ENCODE measurements at places on chromosomes 5 and 9.

GRCh38 chr5:155912291-155912690, 414.7 kb upstream of the SGCD start:
- DNase-seq: no peak

DNA sequence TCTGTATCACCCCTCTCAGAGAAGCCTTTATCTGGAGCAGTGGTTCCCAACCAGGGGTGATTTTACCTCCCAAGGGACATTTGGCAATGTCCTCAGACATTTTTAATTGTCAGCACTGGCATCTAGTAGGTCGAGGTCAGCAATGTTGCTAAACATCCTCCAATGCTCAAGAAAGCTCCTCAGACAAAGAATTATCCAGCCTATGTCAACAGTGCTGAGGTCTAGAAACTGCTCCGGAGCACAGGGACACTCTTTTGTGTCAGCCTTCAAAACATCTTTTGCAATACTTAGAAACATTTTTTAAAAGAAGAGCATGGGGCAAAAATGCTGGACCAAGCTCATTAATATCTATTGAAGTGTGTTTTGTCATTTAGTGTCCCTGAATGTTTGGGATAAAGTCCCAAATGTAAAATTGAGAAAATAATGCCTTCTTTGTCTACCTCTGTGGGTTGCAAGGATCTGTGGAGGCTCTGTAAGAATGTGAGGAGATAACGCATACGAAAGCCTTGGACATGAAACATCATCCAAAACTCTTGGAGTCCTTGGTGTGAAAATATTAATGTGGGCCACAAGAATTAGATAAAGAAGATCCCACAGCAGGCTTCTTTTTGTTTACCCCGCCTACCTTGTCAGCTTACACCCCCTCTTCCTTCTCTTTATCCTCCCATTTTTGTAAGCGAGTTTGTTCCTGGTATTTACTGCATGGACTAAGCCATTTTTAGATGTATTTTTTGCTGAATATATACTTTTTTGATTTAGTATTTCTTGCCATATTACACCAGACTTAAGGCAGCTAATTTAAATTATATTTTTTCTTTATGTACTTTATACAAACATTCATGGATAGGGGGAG, 193.5 kb downstream of the CD180 start:
- no peak for DNase-seq

DNA sequence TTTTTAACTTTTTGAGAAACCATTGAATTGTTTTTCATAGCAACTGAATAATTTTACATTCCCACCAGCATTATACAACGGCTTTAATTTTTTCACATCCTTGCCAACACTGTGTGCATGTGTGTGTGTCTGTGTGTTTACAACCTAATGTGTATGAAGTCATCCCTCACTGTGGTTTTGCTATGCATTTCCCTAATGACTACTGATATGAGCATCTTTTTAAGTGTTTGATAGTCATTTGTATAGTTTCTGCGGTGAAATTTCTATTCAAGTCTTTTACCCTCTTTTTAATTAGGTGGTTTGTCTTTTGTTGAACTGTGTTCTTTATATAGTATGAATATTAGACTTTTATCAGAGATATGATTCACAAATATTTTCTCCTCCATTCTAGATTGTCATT, 263.1 kb upstream of the COX7C start:
- DNase-seq: no peak

GRCh38 chr5:59562756-59563389, 330.7 kb downstream of the PDE4D start:
- no peak for DNase-seq

GRCh38 chr9:121648799-121649198, 2.6 kb upstream of the DAB2IP start:
- no peak for DNase-seq

- no peak for DNase-seq
Measured at GRCh38 chr5:152900332-152900731, 495.3 kb upstream of the NMUR2 start.

GRCh38 chr9:120151806-120152205, 428.2 kb downstream of the CDK5RAP2 start:
- DNase-seq: no peak

GRCh38 chr9:18397076-18397475, 76.9 kb upstream of the ADAMTSL1 start:
- no peak for DNase-seq

DNA sequence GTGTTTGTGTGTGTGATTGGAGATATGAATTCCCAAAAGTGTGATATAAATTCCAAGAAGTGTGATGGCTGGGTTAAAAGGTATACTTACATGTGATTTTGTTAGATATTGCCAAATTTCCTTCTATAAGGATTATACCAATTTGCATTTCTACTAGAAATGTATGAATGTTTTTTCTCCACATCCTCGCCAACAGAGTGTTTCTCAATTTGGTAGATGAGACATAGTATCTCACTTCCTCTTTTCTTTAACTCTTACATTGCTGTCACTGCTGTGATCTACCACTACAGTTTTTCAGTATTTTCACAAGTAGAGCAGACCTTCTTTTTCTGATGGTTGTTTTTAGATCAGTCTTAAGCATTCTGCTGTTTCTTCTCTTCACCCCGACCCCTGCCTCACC, 111.3 kb downstream of the FER start:
- peak; percentile 14 for DNase-seq

DNA sequence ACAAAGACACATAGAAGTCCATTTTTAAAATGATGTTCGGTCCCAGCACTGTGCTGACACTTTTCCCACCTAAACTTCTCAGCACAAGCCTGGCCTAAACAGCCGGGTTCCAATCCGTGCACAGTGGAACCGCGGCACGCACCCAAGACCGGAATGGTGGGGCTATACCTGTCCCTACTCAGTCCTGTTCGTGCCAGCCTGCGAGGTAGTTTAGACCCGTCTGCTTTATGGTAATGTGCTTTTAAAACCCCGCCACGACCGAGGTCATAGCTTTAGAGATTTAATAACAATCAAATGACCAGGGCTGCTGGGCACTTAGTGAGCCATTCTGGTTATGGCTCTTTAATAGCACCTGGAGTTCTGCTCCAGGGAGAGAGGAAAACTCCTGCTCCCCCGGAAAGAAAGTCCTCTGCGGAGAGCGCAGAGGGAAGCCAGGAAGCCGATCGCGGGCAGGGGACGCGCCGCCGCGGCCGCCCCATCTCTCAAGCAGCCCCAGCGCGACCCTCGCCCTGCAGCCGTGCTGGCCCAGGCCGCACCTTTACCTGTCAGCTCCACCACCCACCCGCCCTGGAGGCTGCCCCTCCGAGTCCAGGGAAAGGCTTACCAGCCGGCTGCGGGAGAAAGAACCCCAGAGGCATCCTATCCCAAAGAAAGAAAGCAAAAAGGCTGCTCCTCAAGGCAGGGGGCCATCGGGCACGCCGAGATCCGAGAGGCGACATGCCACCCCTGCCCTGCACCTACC, 511 bp downstream of the ARL15 start:
- peak; percentile 29 for DNase-seq

- DNase-seq: no peak
Measured at GRCh38 chr5:177369645-177370440, 12.1 kb downstream of the RGS14 start.

- no peak for DNase-seq
Measured at GRCh38 chr5:142784401-142784955, 14.3 kb downstream of the ARHGAP26 start.

GRCh38 chr9:38336341-38336740, 56.2 kb upstream of the ALDH1B1 start:
- no peak for DNase-seq

- peak; percentile 61 for DNase-seq
Measured at GRCh38 chr9:12185856-12186255, 507.3 kb upstream of the TYRP1 start.

- DNase-seq: no peak
Measured at GRCh38 chr9:137439158-137439714, 1.9 kb downstream of the ENTPD8 start.

GRCh38 chr5:138438003-138438723, 694 bp upstream of the REEP2 start:
- DNase-seq: no peak

DNA sequence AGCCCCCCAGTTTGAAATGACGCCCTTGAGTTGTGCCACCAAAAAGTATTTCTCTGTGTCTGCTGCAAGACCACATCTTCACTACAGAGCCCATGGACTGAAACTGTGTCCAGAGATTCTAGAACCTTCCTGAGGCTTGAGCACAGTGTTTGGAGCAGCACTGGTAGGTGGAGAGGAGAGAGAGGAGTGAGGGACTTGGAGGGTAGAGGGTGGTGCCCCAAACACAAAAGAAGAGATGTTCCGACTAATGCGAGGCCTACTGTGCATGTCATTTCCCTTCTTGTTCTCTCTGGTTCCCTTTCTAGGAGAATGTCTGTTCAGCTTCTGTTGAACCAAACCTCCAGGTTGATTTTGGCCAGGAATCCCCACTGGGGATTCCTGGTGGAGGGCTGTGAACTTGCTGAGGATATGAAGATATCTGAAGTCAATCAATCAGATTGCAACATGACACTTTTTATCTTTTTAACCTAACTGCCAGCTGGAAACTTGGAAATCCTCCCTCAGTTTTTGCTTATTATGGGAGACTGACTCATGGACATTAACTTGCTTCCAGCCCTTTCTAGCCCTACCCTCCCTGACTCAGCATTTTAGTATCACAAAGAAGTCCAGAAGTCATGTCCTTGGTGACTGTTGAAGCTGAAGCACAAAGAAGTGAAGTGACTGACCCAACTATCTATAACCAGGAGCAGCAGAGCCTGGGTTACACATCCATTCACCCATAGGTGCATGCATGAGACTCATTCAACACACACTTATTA, 154.5 kb downstream of the NR3C1 start:
- DNase-seq: peak; percentile 89

GRCh38 chr5:179378441-179379271, 33.4 kb upstream of the ADAMTS2 start:
- DNase-seq: peak; percentile 93

DNA sequence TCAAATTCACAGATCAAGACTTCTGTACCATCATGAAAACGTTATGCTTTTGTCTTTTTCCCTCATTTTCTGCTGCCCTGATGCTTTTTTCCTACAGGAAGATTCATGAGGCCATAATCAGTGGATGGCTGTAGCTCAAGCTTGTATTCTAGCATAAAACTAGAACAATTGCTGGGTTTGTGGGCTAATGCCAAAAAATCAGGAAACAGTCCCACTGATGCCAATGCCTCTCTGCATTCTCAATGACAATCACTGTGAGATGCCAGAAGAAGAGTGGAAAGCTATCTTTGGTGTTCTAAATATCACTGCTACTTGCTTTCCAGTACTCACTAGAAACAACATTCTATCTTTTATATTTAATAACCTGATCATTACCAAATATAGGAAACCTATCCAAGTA, 33.3 kb upstream of the FAM170A start:
- no peak for DNase-seq

- peak; percentile 44 for DNase-seq
Measured at GRCh38 chr9:95048225-95049087, 269.1 kb downstream of the FANCC start.

- no peak for DNase-seq
Measured at GRCh38 chr9:132478353-132479050, 68.5 kb downstream of the CFAP77 start.

DNA sequence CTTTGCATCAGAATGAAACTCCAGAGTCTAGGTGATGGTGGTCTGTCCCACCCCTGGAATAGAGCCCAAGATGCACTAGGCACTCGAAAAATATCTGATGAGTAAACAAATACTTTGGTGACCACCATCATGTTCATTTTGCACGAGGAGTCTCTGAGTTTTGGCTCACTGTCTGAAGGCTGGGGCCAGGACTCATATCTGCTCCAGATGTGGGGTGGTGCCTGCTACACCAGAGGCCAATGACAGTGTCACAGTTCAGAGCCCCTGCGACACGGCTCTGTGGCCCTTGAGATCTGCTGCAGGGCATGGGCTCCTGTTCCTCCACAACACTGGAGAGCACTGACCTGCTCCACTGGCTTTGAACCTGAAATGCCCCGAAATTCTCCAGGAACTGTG, 164.6 kb downstream of the ROR2 start:
- DNase-seq: peak; percentile 37

- no peak for DNase-seq
Measured at GRCh38 chr5:133338504-133339355, 273.6 kb downstream of the FSTL4 start.

GRCh38 chr5:66234241-66234640, 90.1 kb downstream of the SREK1 start:
- no peak for DNase-seq

GRCh38 chr5:159663986-159664385, 252.3 kb upstream of the ADRA1B start:
- DNase-seq: no peak

- DNase-seq: peak; percentile 81
Measured at GRCh38 chr5:34685485-34686165, 29.5 kb downstream of the RAI14 start.

GRCh38 chr9:34986540-34987047, 3.0 kb upstream of the DNAJB5 start:
- no peak for DNase-seq

- no peak for DNase-seq
Measured at GRCh38 chr9:8701904-8702303, 902.3 kb upstream of the DMAC1 start.

DNA sequence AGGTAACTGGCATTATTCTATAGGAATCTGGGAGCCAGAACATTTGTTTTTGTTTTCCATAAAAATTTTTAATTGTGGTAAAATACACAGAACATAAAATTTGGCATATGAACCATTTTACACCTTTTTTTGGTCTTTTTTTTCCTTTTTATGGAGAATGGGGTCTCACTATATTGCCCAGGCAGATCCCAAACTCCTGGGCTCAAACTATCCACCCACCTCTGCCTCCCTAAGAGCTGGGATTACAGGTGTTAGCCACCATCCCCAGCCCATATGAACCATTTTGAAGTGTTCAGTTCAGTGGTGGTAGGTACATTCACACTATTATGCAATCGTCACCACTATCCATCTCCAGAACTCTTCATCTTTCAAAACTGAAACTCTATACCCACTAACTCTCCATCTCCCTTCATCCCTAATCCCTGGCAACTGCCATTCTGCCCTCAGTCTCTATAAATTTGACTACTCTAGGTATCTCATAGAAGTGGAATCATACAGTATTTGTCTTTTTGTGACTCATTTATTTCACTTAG, 13.4 kb downstream of the ZMAT2 start:
- no peak for DNase-seq

DNA sequence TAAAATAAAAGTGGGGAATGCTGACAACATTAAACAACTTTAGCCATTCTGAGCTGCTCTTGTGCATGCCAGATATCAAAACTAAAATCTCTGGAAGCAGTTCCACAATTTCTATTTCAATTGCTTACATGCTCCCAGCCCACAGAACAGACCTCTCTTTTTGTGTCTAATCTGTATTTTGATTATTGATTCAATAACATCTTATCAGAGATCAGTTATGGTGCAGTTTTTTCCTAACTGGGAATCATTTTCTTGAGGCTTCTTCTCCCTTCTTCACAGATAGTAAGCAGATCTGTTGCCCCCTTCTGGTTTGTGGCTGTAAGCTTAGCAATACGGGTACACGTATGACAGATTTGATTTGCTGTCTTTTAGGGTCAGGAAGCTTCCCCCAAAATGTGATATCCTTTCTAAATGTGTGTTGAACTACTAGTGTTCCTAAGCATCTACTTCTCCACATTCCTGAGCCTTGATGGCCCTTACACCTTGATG, 39.4 kb downstream of the MRPS27 start:
- DNase-seq: peak; percentile 63

GRCh38 chr9:132787748-132788159, 90.3 kb downstream of the AK8 start:
- DNase-seq: no peak

Data from fibroblast of skin of right biceps (primary cell).